Fibroblast of skin of right biceps (primary cell): ENCODE measurements at places on chromosomes 16 and 17.

DNA sequence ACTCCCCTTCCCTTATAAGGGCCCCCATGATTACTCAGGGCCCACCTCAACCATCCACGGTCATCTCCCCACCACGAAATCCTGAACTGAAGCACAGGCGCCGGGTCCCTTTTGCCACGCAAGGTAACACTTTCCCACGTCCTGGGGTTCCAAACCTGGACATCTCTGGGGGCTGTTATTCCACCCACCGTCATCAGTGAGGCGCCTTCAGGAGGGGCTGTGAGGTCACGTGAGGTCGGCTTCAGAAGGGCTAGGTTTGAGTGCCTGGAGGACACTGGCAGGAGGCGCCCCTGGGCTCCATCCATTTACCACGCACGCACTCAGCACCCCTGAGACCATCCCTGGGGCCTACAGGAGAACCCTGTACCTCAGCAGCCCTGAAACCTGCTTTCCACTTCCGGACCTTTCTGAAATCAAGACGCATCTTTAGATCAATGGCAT lies 4.1 kb downstream of the CD2BP2 start:
- no peak for DNase-seq

GRCh38 chr17:7476494-7476893 lies 2.9 kb downstream of the ZBTB4 start:
- peak; percentile 48 for DNase-seq

DNA sequence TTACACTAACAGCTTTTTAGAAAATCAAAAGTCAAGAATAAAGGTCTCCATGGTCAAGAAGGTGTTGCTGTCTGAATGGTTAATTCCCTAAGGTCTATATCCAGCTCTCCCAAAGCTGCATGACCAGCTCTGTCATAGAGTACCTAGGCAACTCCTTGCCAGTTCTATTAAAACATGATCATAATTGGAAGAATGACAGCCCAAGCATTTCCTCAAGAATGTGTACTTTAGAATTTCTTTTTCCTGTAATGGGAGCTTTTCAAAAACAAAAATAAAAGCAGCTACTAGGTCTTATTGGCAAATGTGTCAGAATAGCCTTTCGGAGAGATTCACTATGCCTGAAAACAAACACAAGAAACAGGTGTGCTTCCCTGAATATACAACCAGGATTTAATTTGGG lies 7.9 kb downstream of the SPOP start:
- DNase-seq, result no peak

- peak; percentile 31 for DNase-seq
These were observed 12.3 kb upstream of the UBE2I start for GRCh38 chr16:1297018-1297696.

DNA sequence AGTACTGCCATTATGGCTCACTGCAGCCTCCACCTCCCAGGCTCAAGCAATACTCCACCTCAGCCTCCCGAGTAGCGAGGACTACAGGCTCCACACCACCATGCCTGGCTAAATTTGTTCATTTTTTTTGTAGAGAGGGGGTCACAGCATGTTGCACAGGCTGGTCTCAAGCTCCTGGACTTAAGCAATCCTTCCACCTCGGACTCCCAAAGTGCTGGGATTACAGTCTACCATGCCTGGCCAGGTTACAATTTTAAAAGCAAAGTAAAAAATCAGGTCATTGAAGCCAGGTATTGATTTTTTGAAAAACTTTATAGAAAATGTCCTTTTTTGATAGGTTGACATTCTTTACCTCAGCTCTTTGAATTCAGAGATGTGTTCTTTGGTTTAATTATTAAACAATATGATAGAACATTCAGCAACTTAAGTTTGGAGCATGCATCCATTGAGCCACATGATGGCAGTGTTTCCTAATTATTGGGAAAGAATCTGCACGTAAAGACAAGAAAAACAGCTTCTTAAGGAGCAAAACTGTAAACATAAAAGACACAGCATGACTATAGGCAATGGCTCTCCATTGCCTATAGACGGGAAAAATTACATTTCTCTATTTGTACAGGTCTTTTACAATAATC lies 1.7 kb upstream of the SLC16A11 start:
- peak; percentile 71 for DNase-seq
